Karpas-422 (cell line): ENCODE measurements at places on chromosomes 4 and X. TPM values are rescaled to one million over a fixed set of nuclear protein-coding genes. Genes with fewer than 3 reads are reported as not detected.

Gene FGD1
- total RNA-seq: not detected in 2 replicates

Gene NPFFR2
- total RNA-seq: not detected in 2 replicates

Gene SPINK2
- not detected in 2 replicates for total RNA-seq

GRCh38 chr4:683982-684622, 4.8 kb downstream of the SLC49A3 start:
- H3K4me1 ChIP-seq: 0 out of 2 replicates have a peak, but pooled peaks cover 4% of the 10 kb centered on the region
- H3K4me3 ChIP-seq: no peak overlapping the region
- H3K27me3 ChIP-seq: no peaks in the 10 kb centered on the region
- DNase-seq: peak; percentile 85
- H3K27ac ChIP-seq: no peak overlapping the region
- H3K36me3 ChIP-seq: no peaks in the 10 kb centered on the region

Gene FAM9C
- not detected in 2 replicates for total RNA-seq

- H3K27me3 ChIP-seq: no peaks in the 10 kb centered on the region
- no peaks in the 10 kb centered on the region for H3K36me3 ChIP-seq
- H3K27ac ChIP-seq: no peak overlapping the region
- H3K4me3 ChIP-seq: no peak overlapping the region
- H3K4me1 ChIP-seq: no peaks in the 10 kb centered on the region
- no peak for DNase-seq
These were observed 98.8 kb downstream of the ANXA3 start for GRCh38 chr4:78650106-78651024.

DNA sequence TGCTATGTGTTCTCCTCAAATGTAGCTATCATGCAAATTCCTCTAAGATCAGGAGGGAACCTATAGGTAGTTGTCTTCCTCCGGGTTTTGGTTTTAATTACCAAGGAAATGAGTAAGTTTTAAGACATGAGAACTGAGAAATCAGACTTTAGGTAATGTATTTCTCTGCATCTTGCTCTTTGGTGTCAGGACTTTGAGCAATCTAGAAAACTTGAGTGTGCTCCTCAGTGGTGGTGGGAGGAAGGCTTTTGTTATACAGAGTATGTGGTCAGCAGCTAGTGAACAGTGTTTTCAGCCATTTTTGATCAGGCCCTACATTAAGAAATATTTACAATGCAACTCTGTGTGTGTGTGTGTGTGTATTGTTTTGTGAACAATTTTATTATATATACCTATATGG, 224.1 kb downstream of the KLHL13 start:
- no peaks in the 10 kb centered on the region for H3K27me3 ChIP-seq
- H3K36me3 ChIP-seq: no peaks in the 10 kb centered on the region
- no peaks in the 10 kb centered on the region for H3K4me1 ChIP-seq
- H3K4me3 ChIP-seq: no peak overlapping the region

GRCh38 chr4:8610858-8611616, 18.5 kb downstream of the CPZ start:
- no peaks in the 10 kb centered on the region for H3K36me3 ChIP-seq
- H3K4me1 ChIP-seq: no peaks in the 10 kb centered on the region
- no peak overlapping the region for H3K4me3 ChIP-seq
- DNase-seq: no peak
- H3K27me3 ChIP-seq: no peaks in the 10 kb centered on the region

Gene CLDN22
- not detected in 2 replicates for total RNA-seq

DNA sequence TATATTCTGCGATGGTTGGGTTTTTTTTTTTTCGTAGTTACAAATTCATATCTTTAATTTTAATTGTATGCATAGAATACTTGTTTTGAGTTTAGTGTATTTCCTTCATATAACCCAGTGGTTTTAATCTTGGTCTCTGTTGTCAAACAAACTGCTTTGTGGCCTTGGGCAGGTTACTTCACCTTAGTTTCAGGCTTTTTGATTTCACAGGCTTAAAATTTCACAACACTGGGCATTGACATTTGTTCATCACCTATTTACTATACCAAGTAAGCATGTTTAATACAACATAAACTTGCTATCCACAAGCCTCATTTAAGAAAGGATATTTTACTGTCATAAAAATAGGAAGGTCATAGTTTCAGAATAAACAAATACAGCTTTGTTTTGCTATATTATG, 14.7 kb downstream of the RAPGEF2 start:
- DNase-seq: no peak
- no peaks in the 10 kb centered on the region for H3K27me3 ChIP-seq
- H3K36me3 ChIP-seq: no peaks in the 10 kb centered on the region
- H3K4me3 ChIP-seq: no peak overlapping the region

Gene MAML3
- total RNA-seq: 20.0 and 20.8 TPM in 2 replicates

Gene PWWP3B
- total RNA-seq: not detected in 2 replicates

DNA sequence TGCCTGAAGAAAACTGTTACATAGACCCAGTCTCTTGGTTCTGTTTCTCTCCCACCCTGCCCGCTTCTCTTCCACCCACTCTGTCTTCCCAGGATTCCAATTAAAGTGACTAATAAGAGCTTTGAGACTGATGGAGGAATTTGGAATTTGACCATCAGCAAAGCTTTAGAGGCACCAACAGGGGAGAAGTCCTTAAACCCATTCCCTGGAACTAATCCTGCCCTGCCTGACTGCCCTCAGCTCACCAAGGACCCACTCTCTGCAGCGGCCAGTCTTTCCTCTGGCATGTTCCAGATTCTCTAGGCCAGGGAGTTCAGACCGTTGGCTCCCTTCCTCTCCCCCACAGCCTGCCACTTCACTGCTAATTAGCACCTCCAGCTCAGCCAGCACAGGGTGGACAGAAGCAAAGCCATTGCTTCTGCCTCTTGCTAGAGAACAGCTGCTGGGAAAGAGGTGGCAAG, 23.9 kb downstream of the SCD5 start:
- DNase-seq: peak; percentile 35
- H3K27ac ChIP-seq: no peak overlapping the region
- no peaks in the 10 kb centered on the region for H3K27me3 ChIP-seq
- H3K36me3 ChIP-seq: no peaks in the 10 kb centered on the region
- H3K4me1 ChIP-seq: peaks cover 33% of the 10 kb centered on the region

Gene ADGRG4
- not detected in 2 replicates for total RNA-seq

Gene SFRP2
- not detected in 2 replicates for total RNA-seq
